ENCODE measurements at places on chromosomes 3 and 15. TPM values are rescaled to one million over a fixed set of nuclear protein-coding genes. Genes with fewer than 3 reads are reported as not detected.

The ABHD5 gene
- 7.8 TPM for total RNA-seq

DNA sequence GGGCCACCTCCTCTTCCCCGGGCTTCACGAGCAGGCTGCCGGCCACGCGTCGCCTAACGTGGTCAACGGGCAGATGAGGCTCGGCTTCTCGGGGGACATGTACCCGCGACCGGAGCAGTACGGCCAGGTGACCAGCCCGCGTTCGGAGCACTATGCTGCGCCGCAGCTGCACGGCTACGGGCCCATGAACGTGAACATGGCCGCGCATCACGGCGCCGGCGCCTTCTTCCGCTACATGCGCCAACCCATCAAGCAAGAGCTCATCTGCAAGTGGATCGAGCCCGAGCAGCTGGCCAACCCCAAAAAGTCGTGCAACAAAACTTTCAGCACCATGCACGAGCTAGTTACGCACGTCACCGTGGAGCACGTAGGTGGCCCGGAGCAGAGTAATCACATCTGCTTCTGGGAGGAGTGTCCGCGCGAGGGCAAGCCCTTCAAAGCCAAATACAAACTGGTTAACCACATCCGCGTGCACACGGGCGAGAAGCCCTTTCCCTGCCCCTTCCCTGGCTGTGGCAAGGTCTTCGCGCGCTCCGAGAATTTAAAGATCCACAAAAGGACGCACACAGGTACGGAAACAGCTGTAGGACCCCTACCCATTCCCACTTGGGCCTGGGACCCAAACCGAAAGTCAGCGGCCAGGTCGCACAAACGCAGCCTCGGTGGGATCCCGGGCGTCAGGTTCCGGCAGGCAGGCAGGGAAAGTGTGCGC lies 1.5 kb downstream of the ZIC1 start:
- peak; percentile 27 for DNase-seq
- peaks cover 79% of the 10 kb centered on the region for H3K27me3 ChIP-seq
- peaks cover 27% of the 10 kb centered on the region for H3K36me3 ChIP-seq
- H3K27ac ChIP-seq, result no peak overlapping the region
- peaks cover 38% of the 10 kb centered on the region for H3K4me1 ChIP-seq

DNA sequence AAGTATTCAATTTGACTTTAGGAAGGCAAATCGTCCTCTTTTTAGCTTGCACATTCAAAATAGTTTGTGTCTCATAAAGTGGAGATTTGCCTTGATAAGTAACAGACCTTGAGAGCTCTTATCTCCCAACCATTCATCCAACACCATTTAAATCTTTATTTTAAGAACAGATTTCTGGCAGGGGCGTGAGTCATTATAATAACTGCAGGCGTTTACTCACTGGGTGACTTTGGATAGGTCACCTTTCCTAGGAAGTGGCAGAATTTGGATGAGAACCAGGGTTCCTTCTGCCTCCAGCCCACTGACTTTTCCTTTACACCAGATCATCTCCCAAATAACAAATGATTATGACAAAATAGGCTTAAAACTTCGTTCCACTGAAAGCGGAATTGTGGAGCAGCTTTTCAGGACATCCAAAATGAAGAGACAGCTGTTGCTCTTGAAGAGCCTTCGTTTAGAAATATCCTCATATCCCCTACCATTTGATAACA lies 5.0 kb downstream of the LMCD1 start:
- H3K4me1 ChIP-seq, result peaks cover 10% of the 10 kb centered on the region
- no peak overlapping the region for H3K4me3 ChIP-seq
- H3K36me3 ChIP-seq, result no peaks in the 10 kb centered on the region
- DNase-seq, result no peak

The AHSG gene
- not detected for total RNA-seq

GRCh38 chr3:132638706-132639105 lies 20.9 kb downstream of the ACAD11 start:
- H3K36me3 ChIP-seq, result peaks cover 20% of the 10 kb centered on the region
- H3K27me3 ChIP-seq, result no peaks in the 10 kb centered on the region
- H3K4me3 ChIP-seq, result no peak overlapping the region
- no peak overlapping the region for H3K27ac ChIP-seq
- no peak for DNase-seq
- H3K4me1 ChIP-seq, result peaks cover 6% of the 10 kb centered on the region

The VGLL3 gene
- total RNA-seq, result not detected

- H3K4me1 ChIP-seq, result no peaks in the 10 kb centered on the region
- H3K27me3 ChIP-seq, result no peaks in the 10 kb centered on the region
- no peak overlapping the region for H3K27ac ChIP-seq
- DNase-seq, result no peak
- H3K36me3 ChIP-seq, result peaks cover 3% of the 10 kb centered on the region
Observed at GRCh38 chr3:184238246-184238818, 8.9 kb downstream of the VWA5B2 start.

- H3K4me1 ChIP-seq, result no peaks in the 10 kb centered on the region
- no peaks in the 10 kb centered on the region for H3K27me3 ChIP-seq
- no peak overlapping the region for H3K4me3 ChIP-seq
- no peak overlapping the region for H3K27ac ChIP-seq
- no peak for DNase-seq
Observed at GRCh38 chr3:134084242-134084950, 54.7 kb upstream of the SLCO2A1 start.

DNA sequence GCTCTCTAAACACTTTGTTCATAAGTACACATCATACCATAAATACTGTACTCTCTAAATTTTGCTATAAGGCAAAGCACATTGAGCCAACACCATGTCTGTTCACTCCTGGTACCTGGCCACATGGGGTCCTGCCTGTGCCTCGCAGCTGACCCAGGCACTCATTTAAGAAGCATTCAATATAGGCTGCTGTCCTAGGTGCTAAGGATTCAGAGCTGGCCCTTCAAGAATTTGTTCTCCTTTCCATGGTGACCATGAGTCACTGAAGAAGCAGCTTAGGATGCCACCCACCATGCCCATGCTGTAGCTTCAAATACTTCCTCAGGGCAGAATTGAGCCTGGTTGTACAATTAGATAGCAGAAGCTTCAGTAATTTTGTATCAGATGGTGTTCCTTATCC lies 119.2 kb upstream of the ZBED2 start:
- H3K36me3 ChIP-seq, result peaks cover 11% of the 10 kb centered on the region
- no peak for DNase-seq
- H3K4me3 ChIP-seq, result no peak overlapping the region
- no peaks in the 10 kb centered on the region for H3K27me3 ChIP-seq
- H3K27ac ChIP-seq, result no peak overlapping the region

GRCh38 chr3:141754032-141754431 lies 9.2 kb upstream of the GRK7 start:
- no peak overlapping the region for H3K4me3 ChIP-seq
- H3K27me3 ChIP-seq, result no peaks in the 10 kb centered on the region
- no peak overlapping the region for H3K27ac ChIP-seq
- H3K4me1 ChIP-seq, result no peaks in the 10 kb centered on the region
- peaks cover 10% of the 10 kb centered on the region for H3K36me3 ChIP-seq
- DNase-seq, result no peak

The NDN gene
- total RNA-seq, result 3.0 TPM

- H3K27me3 ChIP-seq, result no peaks in the 10 kb centered on the region
- DNase-seq, result no peak
- no peak overlapping the region for H3K4me3 ChIP-seq
- no peak overlapping the region for H3K27ac ChIP-seq
Observed at GRCh38 chr3:17707813-17708543, 34.5 kb downstream of the TBC1D5 start.

DNA sequence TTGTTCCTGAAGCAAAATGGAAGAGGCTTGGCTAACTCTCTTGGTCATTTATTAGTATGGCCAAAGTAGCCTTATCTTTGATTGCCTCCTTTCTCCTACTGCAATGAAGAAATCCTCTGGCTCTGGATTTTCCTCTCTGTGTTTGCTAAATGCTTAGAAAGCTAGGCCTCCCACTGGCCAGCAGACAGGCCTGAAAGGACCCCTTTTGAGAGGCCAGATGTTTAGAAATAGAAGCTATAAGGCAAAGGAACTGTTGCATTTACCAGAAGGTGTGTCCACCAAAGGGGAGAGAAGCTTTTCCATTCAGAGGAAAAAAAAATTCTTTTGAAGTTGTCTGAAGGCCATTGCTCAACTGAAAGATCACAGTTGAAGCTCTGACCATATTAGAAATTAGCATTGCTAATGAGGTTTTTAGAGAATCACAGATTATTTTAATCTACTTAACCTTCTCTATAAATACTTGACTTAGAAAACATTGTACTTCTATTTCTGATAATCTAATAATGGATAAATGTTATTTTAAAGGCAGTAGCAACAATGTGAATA lies 160.8 kb downstream of the SYNPR start:
- H3K27ac ChIP-seq, result no peak overlapping the region
- no peak for DNase-seq
- no peaks in the 10 kb centered on the region for H3K4me1 ChIP-seq
- no peak overlapping the region for H3K4me3 ChIP-seq
- peaks cover 6% of the 10 kb centered on the region for H3K27me3 ChIP-seq

The TEX55 gene
- not detected for total RNA-seq

The AMIGO3 gene
- not detected for total RNA-seq

DNA sequence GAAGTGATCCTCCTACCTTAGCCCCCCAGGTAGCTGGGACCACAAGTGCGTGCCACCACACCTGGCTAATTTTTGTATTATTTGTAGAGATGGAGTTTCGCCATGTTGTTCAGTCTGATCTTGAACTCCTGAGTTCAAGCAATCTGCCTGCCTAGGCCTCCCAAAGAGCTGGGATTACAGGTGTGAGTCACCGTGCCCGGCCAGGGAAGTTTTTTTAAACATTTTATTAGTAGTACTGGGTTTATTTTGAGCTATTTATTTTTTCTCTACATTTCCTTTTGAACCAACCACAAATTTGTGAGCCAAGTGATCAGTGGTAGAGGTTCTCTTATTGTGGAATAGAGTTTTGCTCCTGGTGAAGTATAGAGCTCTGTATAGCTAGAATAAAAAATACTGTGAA lies 33.7 kb downstream of the ARMC8 start:
- H3K4me3 ChIP-seq, result no peak overlapping the region
- peaks cover 27% of the 10 kb centered on the region for H3K36me3 ChIP-seq
- H3K27me3 ChIP-seq, result no peaks in the 10 kb centered on the region
- no peak overlapping the region for H3K27ac ChIP-seq
- H3K4me1 ChIP-seq, result peaks cover 43% of the 10 kb centered on the region

DNA sequence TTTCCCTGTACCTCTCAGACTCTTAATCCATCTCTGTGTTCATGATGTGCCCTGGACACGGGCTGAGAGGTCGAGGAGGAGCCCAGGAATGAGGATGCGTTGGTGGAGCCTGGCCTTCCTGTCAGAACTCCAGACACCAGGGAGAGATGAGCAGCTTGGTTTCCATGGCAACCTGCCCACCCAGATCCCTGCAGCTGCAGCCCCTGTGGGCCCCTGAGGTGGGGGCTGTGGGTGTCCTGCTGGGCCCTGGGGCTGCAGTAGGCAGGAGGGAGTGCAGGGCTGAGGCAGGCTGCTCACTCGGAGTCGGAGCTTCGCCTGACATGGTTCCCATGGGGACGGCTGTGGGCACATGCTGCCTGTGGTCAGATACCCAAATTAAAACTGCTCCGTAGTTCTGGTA lies 7.7 kb upstream of the SCN10A start:
- no peak overlapping the region for H3K4me3 ChIP-seq
- H3K36me3 ChIP-seq, result no peaks in the 10 kb centered on the region
- no peak overlapping the region for H3K27ac ChIP-seq
- DNase-seq, result no peak
- peaks cover 23% of the 10 kb centered on the region for H3K27me3 ChIP-seq

The CAMK2N2 gene
- total RNA-seq, result 0.18 TPM

The TEX9 gene
- 0.85 TPM for total RNA-seq

GRCh38 chr15:75229191-75230015 lies 27.7 kb downstream of the C15orf39 start:
- no peaks in the 10 kb centered on the region for H3K36me3 ChIP-seq
- H3K27ac ChIP-seq, result no peak overlapping the region
- peaks cover 10% of the 10 kb centered on the region for H3K27me3 ChIP-seq
- H3K4me1 ChIP-seq, result no peaks in the 10 kb centered on the region
- H3K4me3 ChIP-seq, result no peak overlapping the region

- no peaks in the 10 kb centered on the region for H3K36me3 ChIP-seq
- DNase-seq, result no peak
- peaks cover 18% of the 10 kb centered on the region for H3K27me3 ChIP-seq
- no peak overlapping the region for H3K27ac ChIP-seq
Observed at GRCh38 chr3:190000187-190000860, 120.4 kb downstream of the P3H2 start.

GRCh38 chr15:100306098-100306497 lies 35.7 kb downstream of the ADAMTS17 start:
- no peaks in the 10 kb centered on the region for H3K27me3 ChIP-seq
- no peak for DNase-seq
- H3K27ac ChIP-seq, result no peak overlapping the region
- H3K4me3 ChIP-seq, result no peak overlapping the region
- peaks cover 14% of the 10 kb centered on the region for H3K4me1 ChIP-seq

GRCh38 chr3:66098436-66098835 lies 59.7 kb upstream of the MAGI1 start:
- H3K27ac ChIP-seq, result no peak overlapping the region
- no peaks in the 10 kb centered on the region for H3K4me1 ChIP-seq
- H3K27me3 ChIP-seq, result peaks cover 2% of the 10 kb centered on the region
- no peak for DNase-seq
- H3K36me3 ChIP-seq, result no peaks in the 10 kb centered on the region

DNA sequence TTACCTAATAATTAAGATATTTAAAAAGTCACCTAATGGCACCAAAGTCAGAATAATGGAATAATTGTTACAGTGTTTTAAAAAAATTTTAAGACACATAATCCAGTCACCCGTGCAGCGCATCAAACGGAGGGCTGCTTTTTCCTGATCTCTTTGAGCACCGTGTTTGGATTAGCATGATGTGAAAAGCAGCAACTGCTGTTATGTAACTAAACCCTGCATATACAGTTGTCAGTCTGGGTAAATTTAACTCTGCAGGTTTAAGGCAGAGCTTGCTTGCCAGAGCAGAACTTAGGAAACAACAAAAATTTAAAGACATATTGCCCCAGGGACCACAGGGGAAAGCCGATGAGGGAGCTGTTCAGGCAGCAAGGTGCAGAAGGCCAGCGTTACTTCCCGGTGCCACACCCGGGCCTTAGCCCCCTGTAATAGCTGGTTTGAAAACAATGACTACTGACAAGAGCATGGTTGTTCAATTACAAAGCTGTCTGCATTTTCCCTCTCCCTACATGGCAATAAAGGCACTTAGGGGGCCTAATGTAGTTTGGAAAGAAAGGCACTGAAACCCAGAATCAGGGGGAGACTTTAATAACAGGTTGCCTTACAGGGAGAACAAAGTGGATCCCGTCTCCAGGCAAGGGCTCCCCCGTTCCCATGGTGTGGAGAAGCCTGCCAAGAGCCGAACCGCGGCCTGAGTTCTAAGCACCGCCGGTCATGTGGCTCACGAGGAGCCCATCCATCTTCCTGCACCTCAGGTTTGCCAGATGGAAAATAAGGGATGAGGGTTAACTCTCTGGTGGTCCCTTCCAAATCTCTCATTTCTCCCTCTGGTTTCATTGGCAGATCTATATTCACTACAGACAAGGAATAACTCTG lies 32.2 kb downstream of the RORA start:
- no peak for DNase-seq
- peaks cover 6% of the 10 kb centered on the region for H3K27me3 ChIP-seq
- no peak overlapping the region for H3K4me3 ChIP-seq

The KY gene
- total RNA-seq, result not detected

The KCNMB2 gene
- not detected for total RNA-seq

GRCh38 chr3:124117486-124117885 lies 125.6 kb upstream of the ROPN1 start:
- no peaks in the 10 kb centered on the region for H3K36me3 ChIP-seq
- no peak overlapping the region for H3K27ac ChIP-seq
- H3K27me3 ChIP-seq, result peaks cover 12% of the 10 kb centered on the region

The LMAN1L gene
- not detected for total RNA-seq

All from activated CD8-positive, alpha-beta T cell treated with anti-CD3 and anti-CD28 coated beads for 36 hours (primary cell).